Astrocyte (in vitro differentiated cells and primary cell): ENCODE measurements at places on chromosomes 5 and 9.

- no peak for DNase-seq
Observed at GRCh38 chr5:53590759-53591158, 30.3 kb downstream of the NDUFS4 start.

GRCh38 chr5:91121347-91121993 lies 261.6 kb downstream of the ARRDC3 start:
- DNase-seq: no peak

DNA sequence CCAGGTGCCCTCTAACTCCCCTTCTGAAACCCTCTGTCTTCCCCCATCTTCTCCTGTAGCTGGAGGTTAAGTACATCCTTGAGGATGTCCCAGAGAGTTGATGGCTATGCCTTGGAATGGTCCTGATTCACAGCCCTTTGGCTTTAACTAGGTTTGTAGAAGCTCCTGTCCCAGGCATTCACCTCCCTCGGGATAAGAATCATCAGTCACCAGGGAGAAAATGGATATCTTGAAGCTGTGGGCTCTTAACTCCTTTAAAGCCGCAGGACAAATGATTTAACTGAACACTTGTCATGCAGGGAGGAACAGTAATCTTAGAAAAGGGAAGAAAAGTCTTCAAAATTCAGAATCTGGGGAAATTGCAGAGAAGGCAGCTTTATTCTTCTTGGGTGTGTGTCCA lies 139.9 kb downstream of the PSAT1 start:
- DNase-seq: no peak

DNA sequence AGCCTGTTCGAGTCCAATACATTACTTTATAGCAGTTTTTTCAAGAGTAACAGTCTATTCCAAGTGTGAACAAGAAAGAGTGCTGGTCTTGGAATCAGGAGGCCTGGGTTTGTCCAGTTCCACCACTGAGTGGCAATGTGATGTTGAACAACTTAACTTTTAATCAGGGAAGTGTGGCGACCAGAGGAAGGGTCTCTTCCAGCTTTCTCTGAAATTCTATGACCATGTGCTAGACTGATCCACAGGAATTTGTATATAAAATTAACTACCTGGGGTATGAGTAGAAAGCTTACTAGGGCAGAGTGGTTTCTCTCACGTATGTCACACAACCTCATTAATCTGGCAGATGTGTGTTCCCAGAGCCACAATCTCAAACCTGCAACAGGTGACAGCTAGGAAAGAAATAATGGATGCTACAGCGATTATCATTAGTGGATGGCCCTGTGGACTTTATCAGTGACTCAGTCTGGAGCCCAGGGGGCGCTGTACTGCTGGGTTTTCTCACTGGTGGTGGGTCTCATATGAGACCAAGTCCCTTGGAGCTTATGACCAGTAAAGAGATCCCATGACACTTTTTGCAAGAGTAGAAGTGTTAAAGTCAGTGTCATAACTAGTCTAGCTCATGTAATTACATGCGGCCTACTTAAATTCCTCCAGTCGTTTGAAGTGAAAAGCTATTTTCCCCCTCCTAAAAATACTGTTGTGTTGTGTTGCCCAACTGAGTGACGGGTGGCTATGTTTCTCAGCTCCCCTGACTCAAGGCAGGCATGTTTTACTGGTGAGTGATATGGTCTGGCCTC lies 116.5 kb downstream of the GDNF start:
- DNase-seq: peak; percentile 63

DNA sequence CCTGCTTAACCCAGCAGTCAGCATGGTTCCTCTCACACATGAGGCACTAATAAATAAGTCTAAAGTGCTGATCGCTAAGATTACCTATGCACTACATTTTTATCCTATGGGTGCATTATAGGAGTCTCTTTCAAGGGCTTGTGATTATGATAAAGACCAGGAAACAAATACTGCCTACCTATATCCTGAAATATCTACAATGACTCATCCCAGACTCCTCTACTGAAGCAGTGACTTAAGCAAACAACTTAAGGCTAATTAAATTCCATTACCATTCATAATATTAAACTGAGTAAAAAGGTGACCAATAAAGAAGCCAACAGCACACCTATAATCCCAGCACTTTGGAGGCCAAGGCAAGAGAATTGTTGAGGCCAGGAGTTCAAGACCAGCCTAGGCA lies 338.4 kb downstream of the DNAH5 start:
- DNase-seq: peak; percentile 9

DNA sequence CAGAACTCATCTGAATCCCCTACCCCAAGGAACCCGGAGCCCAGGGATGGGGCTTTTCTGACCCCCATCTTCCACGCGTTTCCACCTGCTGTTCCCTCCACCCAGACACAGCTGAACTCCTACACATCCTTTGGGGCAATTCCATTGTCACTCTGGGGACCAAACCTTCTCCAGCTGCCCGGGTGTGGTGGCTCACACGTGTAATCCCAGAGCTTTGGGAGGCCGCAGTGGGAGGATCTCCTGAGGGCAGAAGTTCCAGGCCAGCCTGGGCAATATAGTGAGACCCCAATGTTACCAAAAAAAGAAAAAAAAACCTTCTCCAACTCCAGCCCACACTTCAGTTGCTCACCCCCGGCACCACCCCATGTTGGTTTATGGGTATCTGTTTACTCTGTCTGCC lies 8.1 kb downstream of the EPB41L4B start:
- DNase-seq: no peak

DNA sequence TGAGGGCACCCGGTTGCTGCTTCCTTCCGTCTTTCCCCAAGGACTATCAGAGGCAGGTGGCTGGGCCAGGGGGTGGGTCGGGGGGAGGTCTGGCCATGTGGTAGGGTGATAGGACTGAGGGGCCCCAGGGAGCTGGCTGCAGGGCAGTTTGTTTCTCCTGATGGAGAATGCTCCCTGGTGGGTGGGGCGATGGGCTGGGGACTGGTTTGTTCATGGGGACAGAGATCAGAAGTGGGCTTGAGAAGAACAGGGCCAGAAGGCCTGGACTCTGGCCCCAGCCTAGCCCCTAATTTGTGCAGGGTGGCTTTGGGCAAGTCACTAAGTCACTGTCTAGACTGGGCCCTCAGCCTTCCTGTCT lies 117.4 kb downstream of the RGS3 start:
- no peak for DNase-seq

- no peak for DNase-seq
Observed at GRCh38 chr9:132552041-132552440, 30.4 kb upstream of the BARHL1 start.

DNA sequence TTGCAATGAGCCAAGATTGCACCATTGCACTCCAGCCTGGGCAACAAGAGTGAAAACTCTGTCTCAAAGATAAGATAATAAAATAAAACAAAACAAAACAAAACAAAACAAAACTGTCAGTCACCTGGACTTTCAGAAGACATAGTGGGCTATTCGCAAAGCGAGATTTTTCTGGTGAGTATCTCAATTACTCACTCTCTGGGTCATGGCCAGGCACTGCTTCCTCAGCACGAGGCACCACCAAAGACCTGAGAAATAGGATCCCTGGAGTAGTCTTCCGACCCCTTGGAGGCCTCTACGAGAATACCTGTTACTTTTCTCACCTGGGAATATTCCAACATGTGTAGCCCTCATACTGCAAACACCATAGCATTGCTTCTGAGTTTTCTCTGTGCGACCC lies 201.7 kb upstream of the ZNF618 start:
- DNase-seq: peak; percentile 74

DNA sequence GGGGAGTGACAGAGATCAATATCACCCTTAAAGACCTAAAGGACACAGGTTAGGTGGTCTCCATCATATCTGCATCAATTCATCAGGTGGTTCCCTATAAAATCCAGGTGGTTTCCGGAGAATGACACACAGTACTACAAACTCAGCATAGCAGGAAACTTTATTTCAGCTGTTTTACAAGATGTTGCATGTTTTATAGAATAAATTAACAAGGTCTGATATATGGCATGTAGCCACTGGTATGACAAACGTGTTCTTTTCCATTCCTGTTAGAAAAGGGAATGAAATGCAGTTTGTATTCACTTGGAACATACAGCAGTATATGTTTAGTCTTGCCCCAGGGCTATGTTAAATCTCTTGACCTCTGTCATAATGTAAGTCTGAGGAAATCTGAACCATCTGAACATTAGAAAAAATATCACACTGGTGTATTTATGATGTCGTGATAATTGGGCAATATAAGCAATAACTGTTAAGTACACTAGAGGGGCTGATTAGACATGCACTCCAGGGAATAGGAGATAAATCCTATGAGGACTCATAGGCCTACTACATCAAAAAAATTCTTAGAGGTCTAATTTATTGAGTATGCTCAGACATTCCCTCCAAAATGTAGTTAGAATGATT lies 42.2 kb upstream of the TNFSF8 start:
- DNase-seq: no peak

GRCh38 chr5:122120493-122120892 lies 8.9 kb upstream of the ZNF474 start:
- no peak for DNase-seq

DNA sequence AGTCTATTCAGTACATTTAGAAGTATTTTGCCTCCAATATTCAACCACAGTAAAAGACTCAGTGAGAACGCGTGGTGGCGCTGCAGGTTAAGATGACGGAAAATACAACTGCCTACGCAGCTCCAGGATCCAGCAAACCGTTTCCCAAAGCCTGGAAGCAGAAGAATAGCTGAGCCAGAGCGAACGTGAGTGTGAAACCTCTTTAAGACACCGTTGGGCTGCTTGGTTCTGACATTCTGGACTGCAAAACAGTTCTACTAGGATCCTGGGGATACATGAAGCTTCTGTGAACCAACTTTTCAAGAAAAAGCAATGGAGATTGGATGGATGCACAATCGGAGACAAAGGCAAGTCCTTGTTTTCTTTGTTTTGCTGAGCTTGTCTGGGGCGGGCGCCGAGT lies at the start of gene PCDHB16:
PCDHB16 (plus strand) TSS at position 140 of the 400 bp plus-strand sequence; CDS start at position 313, 173 bp downstream.
- peak; percentile 3 for DNase-seq

DNA sequence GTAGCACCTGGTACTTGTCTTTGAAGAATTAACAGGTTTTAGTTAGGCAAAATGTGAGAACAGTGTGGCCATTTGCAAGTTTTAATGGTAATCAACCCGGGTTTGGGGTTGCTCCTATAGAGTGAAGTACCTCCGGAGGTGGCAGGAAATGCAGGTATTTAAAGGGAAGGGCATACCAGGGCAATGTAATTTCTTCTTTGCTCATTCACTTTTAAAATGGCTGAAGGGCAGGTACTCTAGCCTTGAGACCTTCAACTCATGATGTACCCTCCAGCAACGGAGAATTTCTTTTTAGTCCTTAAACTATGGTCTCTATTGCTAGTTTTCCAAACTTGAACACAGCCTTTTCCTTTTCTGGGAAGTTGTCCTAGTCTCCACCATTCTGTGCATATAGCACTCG lies 1.3 kb upstream of the HSPA4 start:
- DNase-seq: no peak

DNA sequence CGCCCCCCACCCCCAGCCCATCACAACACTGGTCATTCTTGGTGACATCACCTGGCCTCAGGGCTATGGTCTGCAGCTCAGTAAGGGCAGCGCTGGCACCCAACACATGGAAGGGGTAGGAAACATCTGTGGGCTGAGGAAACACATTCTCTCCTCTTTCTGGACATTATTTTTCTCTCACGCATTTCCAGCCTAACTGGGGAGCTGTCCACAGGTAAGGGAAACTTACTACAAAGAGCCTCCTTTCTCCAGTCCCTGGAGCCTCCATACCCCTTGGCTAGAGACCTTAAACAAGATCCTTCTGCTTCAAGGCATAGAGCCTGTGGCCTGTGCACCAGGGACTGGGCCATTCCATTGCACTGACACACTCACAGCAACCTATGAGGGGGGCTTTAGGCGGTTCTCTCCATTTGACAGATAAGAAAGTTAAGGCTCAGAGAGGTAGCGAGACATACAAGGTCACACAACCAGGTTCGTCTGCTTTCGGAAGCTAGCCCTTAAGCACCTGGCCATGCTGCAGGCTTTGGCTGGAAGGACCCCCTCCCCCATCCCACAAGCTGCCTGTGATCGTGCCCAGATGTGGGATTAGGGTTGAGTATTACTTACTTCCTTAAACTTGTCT lies 40.7 kb downstream of the CXXC5 start:
- DNase-seq: no peak

GRCh38 chr5:158530115-158530514 lies 569.6 kb downstream of the EBF1 start:
- no peak for DNase-seq

GRCh38 chr9:35844628-35845270 lies 15.7 kb downstream of the TMEM8B start:
- DNase-seq: peak; percentile 85

DNA sequence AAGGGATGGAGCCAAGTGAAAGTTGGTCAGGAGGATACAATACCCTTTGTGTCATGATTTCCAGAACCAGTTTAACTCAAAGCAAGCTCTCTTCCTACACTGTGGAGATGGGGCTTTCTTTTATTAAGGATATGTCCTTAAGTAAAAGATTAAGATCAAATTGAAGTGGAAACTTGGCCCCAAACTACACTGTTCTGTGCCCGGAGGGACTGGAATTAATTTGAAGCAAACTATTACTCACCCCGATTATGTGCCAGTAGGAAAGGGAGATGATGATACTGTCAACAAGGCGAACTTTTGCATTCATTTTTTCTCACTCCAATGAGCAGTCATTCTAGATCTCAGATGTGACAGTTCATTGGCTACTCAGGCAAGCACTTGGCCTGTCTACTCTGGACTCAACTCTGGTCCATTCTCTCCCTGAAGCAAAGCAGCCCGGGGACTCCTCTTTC lies 186.7 kb downstream of the NTRK2 start:
- DNase-seq: peak; percentile 63

- no peak for DNase-seq
Observed at GRCh38 chr9:33112094-33112493, 35.6 kb upstream of the SMU1 start.

DNA sequence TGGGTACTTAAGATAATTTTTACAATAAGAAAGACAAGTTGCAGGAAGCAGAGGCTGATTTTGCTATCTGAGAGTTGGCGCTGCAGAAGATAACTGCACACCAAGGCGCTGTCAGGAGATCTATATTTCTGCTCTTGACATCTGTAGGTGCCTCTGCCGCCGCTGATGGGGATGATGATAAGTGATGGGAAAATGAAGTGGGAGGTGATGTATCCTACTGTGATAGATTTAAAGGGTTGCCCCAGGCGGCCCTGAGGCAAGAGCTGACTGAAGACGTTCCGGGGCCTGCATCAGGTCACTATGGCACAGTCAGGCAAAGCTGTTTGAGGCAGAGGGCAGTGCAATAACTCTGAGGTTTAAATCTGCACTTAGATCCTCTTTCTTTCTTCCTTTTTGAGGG lies 78.1 kb downstream of the SNCAIP start:
- no peak for DNase-seq

- DNase-seq: no peak
Observed at GRCh38 chr5:16018970-16019369, 160.6 kb downstream of the MARCHF11 start.

- DNase-seq: no peak
Observed at GRCh38 chr5:149732324-149733128, 2.4 kb downstream of the PPARGC1B start.

- no peak for DNase-seq
Observed at GRCh38 chr9:96524045-96524444, 74.1 kb downstream of the HABP4 start.
